ENCODE measurements at places on chromosomes 7 and 10.
A peak's percentile ranks its signal among the peaks of the same experiment; 100 is the strongest.

- DNase-seq, result no peak
Observed at GRCh38 chr10:124622866-124623536, 121.2 kb downstream of the FAM53B start.

DNA sequence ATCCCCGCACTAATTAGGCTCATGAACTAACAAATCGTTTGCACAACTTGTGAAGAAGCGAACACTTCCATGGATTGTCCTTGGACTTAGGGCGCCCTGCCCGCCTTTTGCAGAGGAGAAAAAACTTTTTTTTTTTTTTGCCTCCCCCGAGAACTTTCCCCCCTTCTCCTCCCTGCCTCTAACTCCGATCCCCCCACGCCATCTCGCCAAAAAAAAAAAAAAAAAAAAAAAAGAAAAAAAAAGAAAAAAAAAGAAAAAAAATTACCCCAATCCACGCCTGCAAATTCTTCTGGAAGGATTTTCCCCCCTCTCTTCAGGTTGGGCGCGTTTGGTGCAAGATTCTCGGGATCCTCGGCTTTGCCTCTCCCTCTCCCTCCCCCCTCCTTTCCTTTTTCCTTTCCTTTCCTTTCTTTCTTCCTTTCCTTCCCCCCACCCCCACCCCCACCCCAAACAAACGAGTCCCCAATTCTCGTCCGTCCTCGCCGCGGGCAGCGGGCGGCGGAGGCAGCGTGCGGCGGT, at the start of gene EMX2:
TSS of gene EMX2 (plus strand) at position 41 of the 519 bp plus-strand sequence. CDS start 522 bp downstream, outside the sequence.
- no peak for DNase-seq

DNA sequence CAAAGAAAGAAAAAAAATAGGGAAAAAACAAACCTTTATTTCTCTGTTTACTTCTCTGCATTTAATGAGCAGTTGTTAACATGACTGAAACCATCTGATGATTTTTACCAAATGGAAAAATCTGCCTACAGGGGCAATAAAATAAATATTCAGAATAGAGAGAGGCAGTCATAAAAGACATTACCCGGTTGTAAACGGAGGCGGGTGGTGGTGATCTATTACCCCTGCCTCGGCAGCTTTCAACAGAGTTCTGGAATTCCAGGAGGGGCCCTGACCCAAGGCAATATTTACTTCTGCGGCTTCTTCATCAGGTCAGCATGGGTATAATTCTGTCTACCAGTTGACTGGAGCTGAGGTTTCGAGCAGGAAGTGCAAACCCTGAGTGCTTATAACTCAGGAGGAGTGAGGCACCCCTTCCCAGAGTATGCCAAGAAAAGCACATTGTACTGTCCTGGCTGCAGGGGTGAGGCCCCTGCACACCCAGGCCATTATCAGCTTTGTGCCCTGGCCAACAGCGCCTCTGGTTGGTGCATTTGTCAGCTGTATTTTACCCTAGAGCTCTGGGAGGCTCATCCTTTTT, 8.2 kb upstream of the CXCL12 start:
- DNase-seq, result no peak

GRCh38 chr7:51774178-51774577, 457.6 kb upstream of the COBL start:
- no peak for DNase-seq

- no peak for DNase-seq
Observed at GRCh38 chr10:46216836-46217751, 69.7 kb upstream of the ANTXRL start.

- DNase-seq, result no peak
Observed at GRCh38 chr7:86848226-86848625, 204.5 kb downstream of the GRM3 start.

- no peak for DNase-seq
Observed at GRCh38 chr10:128237710-128238109, 111.5 kb upstream of the MKI67 start.

- DNase-seq, result no peak
Observed at GRCh38 chr10:42734536-42734935, 48.1 kb upstream of the BMS1 start.

- DNase-seq, result no peak
Observed at GRCh38 chr10:108560488-108560887, 1362.8 kb downstream of the XPNPEP1 start.

DNA sequence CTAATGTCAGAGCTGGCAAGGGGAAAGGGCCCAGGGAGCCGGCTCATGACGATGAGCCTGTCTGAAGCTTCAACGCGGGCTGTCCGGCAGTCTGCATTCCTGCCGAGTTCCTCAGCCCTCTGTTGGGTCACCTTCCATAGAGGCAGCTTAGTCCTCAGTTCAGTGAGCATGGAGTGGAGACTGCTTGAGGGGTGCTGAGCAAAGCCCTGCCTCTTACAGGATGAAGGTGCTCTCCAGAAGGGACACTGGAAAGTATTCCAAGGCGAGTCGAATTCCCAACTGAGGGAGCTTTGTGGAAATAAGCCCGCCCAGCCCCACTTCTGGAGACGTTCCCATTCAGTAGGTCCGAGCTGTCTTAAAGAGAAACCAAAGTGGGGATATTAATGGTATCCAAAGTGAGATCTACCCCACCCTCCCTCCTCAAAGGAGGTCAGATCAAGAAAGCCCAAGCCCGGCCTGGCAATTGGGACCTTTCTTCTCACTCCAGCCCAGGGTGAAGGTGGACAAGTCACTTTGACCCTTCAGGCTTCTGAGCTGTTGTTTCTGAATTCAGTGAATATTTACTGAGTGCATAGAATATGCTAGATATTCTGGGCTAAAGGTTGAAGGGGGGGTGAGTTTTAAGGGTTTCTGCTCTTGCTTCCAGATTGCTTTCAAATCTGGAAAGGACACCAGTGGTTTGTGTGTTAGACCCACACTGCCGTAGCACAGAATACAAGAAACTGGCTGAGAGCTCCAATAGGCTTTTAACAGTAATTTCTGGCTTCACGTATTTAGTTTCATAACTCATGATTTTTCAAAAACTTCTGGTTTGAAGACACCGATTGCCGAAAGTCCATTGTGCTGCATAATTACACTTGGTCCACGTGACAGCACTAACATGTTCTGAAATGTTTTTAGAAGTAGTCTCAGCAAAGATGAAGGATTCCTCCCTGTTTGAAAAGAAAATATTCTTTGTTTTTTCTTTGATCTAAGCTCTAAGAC, 3.5 kb downstream of the EGFR start:
- DNase-seq, result no peak

GRCh38 chr7:12802070-12802469, 114.6 kb downstream of the ARL4A start:
- DNase-seq, result no peak

DNA sequence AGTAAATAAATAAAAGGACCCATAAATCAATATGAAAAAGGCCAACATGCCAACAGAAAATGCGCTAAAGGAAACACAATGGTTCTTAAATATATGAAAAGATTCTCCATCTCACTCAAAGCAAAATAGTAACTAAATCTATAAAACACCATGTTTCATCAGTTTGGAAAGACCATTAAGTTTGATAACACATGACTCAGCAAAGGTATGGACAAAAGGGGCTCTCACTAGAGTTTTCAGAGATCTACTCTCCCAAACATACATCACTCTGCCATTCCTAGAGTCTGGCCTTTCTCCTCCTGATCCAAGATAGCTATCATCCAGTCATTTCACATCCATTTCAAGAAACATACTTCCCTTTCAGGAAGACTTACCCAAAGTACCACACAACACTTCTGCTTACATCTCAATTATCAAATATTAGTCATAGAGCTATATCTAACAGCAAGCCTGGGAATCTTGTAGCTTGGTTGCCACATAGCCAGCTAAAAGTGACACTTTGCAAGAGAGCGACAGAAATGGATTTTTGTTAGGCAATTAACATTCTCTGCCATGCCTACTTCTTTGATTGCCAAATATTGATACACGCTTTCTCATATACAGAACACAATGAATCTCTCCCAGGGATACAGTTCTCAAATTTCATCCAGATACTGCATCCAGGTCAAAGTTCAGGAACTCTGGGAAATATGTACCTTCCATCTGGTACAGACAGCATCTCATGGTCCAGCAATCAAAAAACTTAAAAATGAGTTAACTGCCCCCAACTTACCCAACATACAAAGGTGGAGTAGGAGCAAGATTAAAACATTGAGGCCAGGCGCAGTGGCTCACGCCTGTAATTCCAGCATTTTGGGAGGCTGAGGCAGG, 28.8 kb downstream of the TOMM7 start:
- no peak for DNase-seq

GRCh38 chr7:140403878-140404564, at the start of gene RAB19:
Gene RAB19, plus strand, starts transcription at chr7:140404058. Its CDS starts 3,589 bp downstream, at chr7:140407647.
- peak; percentile 9 for DNase-seq

DNA sequence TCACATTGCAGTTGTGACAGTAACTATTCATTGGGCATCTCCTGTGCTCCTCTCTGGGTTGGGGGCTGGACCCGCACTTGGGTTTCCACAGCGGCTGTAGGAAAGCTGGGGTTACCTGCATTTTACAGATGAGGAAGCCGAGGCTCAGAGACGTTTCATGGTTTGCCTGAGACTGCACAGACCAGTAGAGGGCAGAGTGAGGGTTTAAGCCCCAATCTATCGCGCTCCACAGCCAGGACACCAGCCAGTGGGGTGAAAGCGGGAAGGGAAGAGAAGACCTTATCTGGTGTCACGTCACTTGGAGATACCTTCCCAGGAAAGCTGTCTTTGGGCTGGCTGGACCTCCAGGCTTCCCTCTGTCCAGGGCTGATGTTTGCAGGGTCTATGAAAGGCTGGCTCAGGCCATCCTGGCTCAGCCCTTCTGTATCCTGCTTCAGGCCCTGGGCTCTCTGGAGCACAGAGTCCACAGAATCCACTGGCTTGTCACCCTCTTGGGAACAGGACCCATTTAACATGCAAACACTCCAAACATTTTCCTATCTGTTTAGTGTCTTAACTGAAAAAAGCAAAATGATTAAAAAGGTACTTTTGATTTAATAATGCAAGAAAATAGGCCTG, 167.7 kb downstream of the EMX2 start:
- DNase-seq, result no peak

- DNase-seq, result no peak
Observed at GRCh38 chr7:39950473-39951225, 593 bp downstream of the CDK13 start.

DNA sequence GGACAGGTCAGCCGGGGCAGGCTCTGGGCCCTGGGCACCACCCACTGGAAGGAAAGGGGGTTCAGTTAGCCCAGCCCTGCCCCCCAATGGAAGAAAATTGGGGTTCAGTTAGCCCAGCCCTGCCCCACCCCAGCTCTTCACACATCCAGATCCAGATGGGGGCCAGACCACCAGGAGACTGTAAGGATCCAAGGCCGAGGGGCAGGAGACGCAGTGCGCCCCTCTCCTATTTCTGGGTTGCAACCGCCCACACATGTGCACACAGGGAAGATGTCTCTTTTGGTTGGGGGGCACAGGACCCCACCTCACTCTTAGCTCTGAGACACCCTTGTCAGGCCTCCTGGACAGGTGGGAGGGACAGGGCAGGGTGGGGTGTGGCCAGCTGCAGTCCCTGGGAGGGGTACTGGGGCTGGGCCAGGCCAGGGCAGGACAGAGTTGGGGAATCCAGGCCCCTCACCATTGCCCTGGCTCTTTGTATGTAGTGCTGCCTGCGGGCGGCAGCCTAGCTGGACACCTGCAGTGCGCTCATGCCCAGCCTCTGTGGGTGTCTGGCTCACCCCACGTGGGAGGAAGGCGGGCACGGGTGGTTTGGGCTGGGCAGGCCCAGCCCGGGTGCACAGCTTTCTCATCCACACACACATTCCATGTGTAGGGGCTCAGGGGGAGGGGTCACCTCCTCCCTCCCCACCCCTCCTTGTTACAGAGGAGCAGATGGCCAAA, 141.2 kb downstream of the LHPP start:
- no peak for DNase-seq

GRCh38 chr7:142263598-142264380, 5.9 kb upstream of the PRSS58 start:
- no peak for DNase-seq

- DNase-seq, result no peak
Observed at GRCh38 chr7:22356701-22357310, at the start of gene RAPGEF5. Gene RAPGEF5, minus strand, starts transcription at chr7:22357154. Its CDS starts 94 bp downstream, at chr7:22357060.

DNA sequence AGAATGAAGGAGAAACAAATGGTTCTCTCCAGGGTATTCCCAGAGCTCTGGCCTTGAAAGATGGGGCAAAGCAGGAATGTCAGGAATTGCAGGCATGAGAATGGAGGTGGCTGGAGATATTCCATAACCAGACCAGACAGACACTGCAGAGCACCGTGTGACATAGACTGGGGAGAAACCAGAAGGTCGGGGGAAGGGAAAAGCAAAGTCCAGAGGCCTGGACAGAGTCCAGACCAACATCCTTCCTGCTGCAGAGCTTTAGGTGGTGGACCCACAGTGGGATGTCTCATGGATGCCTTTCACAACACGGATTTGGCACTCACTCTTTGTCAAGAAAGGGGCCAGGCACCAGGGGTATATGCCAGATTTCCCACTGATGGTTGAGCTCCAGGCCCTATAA, 177.2 kb upstream of the INHBA start:
- DNase-seq, result no peak

DNA sequence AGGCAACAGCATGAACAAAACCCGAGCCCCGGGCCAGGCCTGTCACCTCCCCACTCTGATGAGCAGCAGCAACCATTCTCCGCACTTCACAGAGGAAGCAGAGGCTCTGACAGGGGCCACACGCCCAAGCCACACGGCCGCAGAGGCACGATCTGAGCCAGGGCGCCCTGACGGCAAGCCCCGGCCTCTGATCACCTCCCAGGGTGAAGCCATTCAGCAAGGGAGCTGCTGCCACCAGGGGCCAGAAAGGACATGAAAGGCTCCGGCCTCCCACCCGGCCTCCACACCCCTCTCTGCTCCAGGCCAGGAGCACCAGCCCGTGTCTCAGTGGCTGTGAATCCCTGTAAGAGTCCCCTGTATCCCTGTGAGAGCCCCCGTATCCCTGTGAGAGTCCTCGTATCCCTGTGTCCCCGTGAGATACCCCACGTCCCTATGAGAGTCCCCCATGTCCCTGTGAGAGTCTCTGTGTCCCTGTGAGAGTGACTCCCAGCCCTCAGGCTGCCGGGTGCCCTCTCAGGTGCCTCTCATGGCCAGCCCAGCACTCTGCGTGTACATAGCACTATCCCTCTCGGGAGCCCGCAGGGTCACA, 187.8 kb downstream of the MAD1L1 start:
- no peak for DNase-seq

DNA sequence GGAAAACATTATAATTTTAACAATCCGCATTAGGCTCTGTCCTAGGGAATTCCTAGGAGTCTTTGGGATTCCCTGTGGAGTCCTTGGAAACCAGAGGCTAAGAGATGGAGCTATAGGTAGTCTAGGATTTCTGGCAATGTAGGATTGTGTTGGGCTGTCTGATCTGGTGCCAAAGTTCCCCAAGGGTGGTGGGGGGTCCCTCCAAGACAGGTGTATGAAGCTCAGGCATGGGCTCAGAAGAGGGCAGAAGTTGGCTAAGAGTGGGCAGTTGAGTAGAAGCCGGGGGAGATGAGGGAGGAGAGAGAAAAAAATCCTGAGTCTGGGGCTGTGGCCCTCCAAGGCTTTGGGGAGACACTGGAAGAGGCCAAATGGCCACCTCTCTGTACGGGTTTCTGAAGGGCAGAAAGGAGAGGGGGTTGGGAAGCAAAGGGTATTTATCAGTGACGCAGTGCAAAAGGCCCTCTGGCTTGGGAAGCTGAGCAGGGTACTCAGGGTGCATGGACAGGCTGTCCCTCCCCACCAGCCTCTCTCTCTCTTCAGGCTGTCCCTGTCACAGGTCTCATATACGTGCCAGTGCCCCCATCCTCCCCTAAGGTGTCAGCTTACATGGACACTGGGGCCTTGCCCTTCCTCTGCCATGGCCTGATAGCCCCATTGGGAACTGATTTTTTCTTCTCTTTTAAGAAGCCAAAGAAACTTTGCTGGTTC, 929 bp downstream of the HOXA6 start:
- DNase-seq, result no peak
